ENCODE measurements at places on chromosomes 2 and 18.

DNA sequence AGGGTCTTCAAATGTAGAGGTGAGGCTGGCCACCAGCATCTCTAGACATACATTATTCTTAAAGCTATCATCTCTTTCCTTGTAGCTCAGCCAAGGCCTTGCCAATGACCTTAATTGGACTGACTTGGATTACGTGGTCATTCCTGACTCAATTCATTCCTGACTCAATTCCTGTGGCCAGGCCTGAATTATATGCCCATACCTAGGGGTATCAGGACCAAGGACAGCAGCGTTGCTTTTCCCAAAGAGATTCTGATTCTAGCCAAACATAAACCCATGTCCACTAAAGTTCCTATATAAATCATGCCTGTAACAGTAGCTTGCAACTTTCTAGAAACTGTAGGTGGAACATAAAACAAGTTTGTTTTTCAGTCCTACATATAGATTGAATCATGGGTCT is 231.7 kb downstream of the ARL6IP6 start:
- DNase-seq = no peak

DNA sequence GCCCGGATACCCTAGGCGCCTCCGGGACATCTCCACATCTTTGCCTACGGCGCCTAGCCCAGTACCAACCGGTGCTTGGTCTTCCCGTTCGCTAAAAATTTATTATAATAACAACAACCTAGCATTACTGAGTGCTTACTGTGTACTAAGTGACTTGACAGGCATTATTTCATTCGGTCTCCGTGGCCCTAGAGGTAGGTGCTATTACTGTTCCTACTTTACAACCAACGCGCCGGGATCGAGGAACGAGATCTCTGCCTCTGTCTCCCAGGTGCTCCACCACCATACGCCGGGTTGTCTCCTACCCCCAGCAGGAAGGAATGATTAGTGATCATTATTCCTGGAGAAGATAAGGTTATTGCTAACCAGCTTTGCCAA is 657 bp upstream of the BIN1 start:
- no peak for DNase-seq

DNA sequence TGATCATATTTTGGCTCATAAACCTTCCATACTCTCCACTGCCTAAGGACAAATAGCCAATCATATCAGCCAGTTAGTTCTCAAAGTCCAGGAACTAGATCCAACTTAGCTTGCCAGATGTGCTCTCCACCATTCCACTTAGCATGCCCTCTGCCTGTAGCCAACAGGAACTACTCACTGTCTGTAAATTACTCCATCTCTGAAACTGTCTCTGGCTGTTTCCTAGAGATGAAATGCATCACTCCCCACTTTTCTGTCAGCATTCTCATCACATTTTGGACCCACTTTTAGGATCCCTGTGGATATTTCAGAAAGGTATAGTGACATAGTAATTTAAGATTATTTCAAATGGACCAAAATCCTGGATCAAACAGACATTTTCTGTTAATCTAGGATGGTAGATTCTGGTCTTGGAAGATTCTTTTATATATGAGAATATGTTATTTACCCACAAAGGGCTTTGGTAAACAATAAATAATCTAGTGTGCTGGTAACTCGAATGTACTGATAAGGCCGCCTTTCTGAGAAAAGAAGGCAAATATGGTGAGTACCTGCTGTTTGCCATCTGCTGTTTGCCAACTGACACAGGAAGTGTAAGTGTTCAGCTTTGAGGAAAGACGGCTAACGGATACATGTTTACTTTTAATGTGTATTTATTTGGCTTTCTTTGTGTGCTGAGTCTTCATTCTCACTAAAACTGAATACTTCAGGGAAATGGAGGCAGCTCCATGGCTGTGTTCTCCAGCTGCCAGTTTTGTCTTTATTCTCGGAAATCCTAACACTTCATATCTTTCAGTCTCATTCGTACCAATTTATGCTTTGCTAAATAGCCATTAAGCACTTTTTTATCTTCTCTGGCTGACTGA is 79.5 kb downstream of the EVA1A start:
- DNase-seq = no peak

DNA sequence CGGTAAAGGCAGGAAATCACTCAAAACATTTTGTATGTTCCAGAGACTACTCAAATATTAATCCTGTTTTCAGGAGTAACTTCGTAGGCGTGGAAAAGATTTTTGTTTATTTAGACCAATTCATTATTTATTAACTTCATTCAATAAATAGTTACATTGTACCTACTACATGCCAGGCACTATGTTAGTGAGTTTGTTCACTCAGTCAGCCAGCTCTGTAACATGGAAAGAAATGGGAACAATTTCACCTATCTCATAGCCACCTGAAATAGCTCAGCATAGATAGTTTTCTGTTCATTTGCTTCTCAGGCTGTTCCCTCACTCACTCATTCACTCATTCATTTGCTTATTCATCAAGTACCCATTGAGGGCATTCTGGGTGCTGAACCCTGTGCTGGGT is 34.6 kb downstream of the TTC39C start:
- no peak for DNase-seq

DNA sequence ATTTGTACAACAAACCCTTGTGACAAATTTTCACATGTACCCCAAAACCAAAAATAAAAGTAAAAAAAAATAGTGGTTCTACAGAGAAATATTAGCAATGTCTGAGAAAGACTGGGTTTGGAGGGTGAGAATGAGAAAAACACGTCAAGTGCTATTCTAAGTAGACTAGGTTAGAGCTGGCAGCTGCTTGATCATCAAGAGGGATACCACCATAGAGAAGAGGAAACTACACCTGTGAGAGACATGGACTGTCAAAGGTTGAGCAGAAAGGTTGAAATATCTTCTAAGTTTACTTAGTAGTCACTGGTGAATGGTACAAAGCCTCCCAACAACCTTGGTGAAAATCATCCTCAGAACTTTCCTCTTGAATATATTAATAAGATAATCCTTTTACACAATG is 126.9 kb upstream of the ITGA4 start:
- DNase-seq = no peak

GRCh38 chr2:156306821-156307220 is 25.7 kb downstream of the NR4A2 start:
- no peak for DNase-seq

DNA sequence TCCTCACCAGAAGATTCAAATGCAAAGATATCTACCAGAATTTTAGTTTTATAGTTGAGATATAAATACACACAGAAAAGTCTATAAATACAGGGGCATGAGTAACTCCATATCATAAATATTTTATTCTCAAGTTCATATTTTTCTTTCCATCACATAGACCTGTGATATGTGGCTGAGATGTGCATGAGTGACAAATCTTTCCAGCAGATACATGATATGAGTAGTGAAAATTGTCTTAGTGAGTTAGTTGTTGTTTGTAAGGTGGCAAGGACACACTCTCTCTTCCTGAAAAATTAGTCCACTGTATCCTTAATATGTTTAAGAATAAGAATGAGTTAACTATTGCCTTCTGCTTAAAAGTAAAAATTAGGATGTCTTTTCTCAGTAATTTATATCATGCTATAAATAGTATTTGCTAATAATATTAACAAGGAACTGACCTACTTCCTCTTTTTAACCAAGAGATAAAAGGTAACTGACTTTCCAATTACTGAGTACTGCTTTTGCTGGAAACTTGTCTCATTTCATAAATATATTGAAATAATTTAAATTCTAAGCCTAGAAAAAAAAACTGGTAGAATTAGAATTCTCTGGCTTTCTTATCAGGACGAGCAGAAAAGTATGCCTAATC is 85.2 kb upstream of the SESTD1 start:
- DNase-seq = no peak

DNA sequence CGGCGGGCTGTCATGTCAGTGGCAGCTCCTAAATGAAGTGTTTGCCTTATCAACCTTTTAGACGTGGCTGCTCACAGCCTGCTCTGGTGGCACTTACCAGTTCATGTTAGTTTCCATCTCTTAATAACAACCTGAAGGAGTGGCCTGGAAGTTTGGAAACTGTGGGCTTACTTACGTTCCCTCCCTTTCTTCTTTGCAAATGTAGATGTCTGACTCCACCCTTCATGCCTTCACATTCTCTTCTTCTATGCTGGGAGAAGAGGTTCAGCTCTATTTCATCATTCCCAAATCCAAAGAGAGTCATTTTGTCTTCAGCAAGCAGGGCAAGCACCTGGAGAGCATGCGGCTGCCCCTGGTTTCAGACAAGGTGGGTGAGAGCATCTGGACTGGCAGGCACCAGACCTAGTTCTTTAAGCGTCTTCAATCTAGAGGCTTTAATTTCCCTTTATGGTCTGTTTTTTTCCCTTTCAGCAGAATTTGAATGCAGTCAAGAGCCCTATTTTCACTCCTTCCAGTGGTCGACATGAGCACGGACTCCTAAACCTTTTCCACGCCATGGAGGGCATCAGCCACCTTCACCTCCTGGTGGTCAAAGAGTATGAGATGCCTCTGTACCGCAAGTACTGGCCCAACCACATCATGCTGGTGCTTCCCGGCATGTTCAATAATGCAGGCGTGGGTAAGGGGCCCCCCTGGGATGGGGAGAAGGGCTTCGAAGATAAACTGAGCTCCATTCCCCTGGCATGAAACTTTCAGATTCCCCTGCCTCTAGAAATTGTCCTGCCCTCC is 92.4 kb downstream of the ESCO1 start:
- DNase-seq = no peak

DNA sequence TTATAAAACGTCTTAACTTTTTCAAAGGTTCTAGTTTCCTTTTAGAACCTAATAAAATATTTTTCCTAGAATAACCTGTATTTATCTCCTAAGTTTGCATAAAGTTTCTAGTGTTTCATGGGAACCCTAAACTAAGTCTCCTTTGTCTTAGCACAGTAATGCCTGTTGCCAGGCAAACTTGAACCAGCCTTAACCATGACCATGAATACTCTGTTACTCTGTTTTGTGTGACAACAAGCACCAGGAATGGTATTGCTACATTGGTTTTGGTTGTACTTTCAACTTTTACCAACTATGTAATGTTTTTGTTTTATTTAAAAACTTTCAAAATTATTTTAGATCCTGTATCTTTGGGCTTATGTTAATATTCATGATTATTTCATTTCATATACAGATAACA is 137.6 kb downstream of the CERS6 start:
- no peak for DNase-seq

DNA sequence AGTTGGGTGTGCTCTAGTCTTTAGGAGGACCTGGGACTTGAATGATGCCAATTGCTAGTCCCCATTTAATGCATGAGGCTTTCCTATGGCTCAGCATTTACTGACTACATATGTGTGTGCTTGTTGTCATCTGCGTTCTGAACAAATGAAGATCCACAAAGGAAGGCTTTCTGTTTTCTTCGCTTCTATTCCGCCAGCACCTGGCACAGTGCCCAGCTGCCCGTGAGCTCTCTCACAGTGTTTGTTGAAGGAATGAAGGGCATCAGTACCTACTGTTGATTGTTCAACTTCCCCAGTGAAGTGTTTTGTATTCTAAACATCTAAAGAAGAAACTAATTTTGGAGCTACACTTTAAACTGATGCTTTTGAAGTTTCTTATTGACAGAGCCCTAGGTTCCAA is 122.4 kb upstream of the LINC00305 start:
- no peak for DNase-seq

GRCh38 chr2:118846953-118847761 is at the start of gene EN1:
Gene EN1, minus strand, starts transcription at chr2:118847648. Its CDS starts 481 bp downstream, at chr2:118847167.
- no peak for DNase-seq

DNA sequence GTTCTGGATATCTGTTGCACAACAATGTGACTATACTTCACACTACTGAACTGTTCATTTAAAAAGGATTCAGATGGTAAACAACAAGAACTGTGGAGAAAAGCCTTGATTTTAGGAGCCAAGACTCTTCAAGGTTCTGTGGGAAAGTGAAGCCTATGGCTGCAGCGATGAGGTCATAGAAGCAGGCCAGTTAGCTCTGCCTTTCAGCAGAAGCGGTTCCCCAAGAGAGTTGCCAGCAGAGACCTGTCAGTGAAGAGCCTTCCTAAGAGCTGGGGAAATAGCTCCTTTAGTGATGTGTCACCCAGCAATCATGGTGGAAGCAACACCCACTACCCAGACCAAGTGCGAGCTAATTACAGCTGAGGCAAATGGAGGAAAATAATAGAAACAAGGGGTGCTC is 346.5 kb upstream of the ETAA1 start:
- DNase-seq = no peak

DNA sequence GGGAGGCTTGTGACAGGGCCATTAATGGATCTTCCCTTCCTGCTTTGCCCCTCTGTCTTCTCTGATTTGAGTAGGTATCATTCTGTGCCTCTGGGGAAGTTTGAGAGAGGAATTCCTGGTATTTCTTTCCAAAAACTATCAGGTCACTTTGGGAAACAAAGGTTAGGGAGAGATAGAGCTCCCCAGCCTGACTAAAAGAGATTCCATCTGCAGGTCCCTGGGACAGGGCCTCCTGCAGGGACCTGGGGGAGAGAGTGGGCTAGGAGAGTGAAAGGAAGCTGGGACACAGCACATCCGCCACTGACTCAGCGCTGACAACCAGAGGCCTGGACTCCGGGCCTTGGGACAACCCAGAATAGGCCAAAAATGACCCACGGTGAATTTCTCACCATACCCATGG is 6.4 kb downstream of the GALNT14 start:
- no peak for DNase-seq

DNA sequence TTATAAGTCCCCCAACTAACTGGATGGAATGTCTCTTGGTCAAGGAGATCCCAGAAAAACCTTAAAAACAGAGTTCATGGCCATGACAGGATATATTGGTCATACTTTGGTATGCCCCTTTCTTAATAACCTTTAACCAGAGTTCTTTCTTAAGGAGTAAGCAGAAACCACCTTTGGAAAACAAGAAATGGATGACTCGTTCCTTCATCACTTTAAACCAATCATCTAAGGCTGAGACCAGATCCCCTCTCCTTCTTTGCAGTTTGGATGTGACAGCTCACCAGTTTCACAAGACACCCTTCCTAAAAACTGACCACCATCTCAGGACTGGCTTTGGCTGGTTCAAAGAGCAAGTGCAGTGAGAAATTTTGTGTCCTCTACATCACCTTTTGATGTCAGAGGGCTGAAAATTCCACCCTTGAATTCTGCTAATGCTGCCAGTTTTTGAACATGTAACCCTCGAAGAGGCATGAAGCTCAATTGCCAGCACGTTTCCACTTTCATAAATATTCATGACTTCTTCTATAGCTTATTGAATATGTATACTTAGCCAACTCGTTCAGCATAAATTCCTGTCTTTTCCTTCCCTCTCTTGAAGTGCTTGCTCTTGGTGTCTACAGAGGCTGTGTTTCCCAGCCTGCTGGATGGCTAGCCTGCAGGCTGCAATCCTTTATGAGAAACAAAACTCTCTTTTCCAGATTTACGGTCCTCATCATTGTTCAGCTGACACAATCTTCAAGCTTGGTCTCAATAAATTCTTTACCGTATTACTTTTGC is 1323.5 kb upstream of the TMEFF2 start:
- DNase-seq = no peak

Measured in thyroid gland (tissue), 4 donors.